CD4-positive, CD25-positive, alpha-beta regulatory T cell (primary cell): ENCODE measurements at places on chromosomes 1 and 21.

DNA sequence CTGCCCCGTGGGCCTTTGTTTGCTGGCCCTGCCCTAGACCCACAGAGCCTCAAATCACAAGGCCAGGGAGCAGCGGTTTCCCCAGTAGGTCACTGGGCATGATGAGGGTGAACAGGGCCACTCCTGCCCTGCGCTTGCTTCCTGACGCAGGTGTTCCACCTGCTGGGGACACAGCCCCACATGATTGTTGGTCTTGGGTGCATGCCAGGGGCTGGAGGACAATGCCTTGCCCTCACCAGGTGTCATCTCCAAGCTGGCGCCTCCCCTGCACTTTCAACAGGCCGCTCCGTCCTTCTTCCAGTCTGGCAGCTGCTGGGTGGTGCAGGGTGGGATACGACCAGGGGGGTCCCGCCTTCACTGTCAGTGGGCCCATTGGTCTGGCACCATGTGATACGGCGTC lies 24.3 kb downstream of the IL10RB start:
- DNase-seq = no peak

GRCh38 chr1:30033256-30034104 lies 689.9 kb downstream of the MATN1 start:
- DNase-seq = no peak

- no peak for DNase-seq
These were observed 144.7 kb downstream of the TGFBR3 start for GRCh38 chr1:91741301-91741700.

- DNase-seq = no peak
These were observed 735.4 kb downstream of the LTN1 start for GRCh38 chr21:28257276-28257675.

- no peak for DNase-seq
These were observed 100.5 kb downstream of the GLIS1 start for GRCh38 chr1:53638360-53639035.

GRCh38 chr1:109927911-109928321 lies 17.3 kb downstream of the CSF1 start:
- DNase-seq = no peak

GRCh38 chr1:91870322-91870721 lies 15.6 kb downstream of the TGFBR3 start:
- no peak for DNase-seq

DNA sequence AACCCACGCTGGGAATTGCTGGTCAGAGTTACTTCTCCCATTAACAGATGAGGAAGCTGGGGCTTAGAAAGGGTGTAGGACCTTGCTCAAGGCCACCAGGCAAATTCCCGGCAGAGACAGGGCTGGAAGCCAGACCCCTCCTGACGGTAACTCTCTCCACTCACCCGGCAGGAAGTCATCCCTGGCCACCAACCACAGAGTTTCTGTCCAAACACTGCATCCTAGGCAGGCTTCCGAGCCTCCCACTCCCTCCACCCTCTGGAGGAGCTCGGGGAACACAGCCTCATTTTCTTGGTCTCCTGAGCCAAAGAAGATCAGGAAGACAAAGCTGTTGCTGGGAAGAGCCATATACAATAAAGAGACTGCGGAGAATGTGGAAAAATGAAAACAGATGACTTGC lies 25.0 kb upstream of the ZNF436 start:
- no peak for DNase-seq
